Kidney tubule cell (primary cell): ENCODE measurements at places on chromosomes 7 and 10.

GRCh38 chr10:123642697-123643096 lies 23.5 kb upstream of the GPR26 start:
- no peak for DNase-seq

DNA sequence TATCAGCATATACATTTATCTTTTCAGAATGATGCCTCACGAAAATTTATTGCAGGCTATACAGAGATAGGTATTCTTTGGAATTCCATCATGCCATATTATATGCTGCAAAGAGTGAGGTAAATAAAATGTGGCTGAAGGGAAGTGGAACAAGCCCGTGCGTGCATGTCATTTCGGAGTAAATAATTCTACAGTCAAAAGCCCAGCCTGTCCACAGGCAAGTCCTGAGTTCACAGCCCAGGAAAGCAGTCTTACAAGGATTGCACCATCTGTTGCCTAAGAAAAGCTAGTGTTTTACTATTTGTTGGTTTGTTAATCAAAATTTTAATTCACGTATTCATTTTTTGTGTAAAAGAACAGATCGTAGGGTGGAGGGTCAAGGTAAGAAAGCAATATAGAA lies 292.4 kb upstream of the AKR1E2 start:
- DNase-seq: no peak

- DNase-seq: peak; percentile 72
These were observed 101.2 kb upstream of the RPA3 start for GRCh38 chr7:7819442-7820247.

DNA sequence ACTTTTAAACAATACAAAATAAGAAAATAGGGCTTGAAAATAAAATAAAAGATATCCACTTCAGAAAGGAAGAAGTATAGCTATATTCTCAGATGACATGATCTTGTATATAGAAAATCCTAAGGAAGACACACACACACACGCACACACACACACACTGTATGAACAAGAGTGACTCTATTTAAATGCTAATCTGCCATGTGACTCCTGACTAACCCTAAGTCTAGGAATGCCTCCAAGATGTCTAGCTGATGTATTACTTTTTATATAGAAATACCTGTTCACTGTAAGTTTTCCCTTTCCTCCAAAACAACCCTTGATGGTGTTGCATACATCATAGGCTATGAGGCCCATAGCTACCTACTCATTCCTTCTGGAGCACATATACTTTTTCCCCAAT lies 173.1 kb upstream of the LRRTM3 start:
- peak; percentile 65 for DNase-seq

DNA sequence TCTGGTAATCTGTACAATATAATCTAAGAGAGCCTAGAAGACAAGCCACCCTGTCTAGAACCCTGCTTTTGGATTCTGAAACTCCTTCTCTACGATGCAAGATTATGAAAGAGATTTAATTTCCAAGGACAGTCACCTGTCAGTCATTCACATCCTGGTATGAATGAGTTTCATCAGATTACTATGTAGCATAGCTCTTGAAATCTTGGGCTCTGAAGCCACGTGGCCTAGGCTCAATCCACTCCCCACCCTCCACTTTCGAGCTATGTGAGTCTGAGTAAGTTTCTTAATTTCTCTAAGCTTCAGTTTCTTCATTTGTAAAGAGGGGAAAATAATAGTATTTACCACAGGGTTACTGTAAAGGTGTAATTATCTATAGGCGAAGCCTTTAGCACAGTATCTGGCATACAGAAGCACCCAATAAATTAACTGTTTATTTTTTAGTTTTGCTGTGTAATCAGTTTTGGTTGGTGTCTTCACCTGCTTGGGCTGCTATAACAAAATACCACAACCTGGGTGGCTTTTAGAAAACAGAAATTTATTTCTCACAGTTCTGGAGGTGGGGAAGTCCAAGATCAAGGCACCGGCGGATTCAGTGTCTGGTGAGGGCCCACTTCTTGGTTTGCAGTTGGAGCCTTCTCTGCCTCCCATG lies 71.3 kb downstream of the MYOF start:
- no peak for DNase-seq

DNA sequence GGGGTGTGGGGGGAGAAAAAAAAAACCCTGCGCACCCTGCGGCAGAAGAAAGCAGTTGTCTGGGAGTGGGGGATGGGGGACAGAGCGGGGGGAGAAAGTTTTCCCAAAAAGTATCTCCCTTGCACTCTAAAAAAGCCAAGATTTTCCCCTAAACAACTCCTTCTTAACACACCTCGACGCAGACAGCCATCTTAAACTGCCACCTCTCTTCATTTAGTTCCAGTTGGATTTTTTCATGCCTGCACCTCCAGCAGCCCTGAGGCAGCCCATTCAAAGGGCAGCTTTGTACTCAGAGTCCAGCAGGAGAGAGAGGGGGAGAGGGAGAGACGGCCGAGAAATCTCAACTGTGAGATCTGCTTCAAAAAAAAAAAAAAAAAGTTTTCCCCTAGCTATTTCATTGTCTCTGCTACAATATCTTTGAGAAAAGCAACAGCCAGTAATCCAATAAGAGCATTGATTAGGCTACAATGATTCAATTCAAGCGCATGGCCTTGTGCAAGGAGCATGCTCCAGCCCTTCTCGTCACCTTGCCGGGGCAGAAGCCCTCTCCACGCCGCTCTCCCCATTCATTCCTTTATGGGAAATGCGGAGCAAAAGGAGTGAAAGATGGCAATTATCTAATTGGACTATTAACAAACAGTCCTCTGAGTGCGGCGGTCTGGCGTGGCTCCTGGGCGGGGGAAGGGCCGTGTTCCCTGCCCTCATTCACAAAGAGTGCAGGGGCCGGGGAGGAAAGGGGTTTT lies 939 bp upstream of the VAX1 start:
- no peak for DNase-seq

DNA sequence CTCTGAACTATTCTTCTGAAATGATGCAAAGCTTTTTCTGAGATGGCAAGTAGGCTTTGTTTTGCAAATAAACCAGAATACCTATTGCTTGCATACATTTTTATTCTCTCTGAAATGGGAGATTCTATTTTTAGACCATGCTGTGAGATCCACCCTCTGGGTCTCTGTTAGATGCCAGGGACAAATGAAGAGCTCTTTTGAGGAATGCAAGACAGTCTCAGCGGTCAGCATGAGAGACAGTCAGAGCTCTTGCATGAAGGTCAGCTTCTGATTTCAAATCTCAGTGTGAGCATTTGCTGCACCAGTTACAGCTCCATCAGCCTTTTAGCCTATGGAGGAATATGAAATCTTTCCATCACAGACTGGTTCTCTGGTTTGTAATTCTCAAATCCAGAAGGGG lies 429.9 kb upstream of the KLF6 start:
- DNase-seq: no peak

- DNase-seq: peak; percentile 42
These were observed 68.7 kb upstream of the PAPSS2 start for GRCh38 chr10:87590705-87591588.

- no peak for DNase-seq
These were observed 340.4 kb upstream of the AKR1E2 start for GRCh38 chr10:4485636-4486035.

DNA sequence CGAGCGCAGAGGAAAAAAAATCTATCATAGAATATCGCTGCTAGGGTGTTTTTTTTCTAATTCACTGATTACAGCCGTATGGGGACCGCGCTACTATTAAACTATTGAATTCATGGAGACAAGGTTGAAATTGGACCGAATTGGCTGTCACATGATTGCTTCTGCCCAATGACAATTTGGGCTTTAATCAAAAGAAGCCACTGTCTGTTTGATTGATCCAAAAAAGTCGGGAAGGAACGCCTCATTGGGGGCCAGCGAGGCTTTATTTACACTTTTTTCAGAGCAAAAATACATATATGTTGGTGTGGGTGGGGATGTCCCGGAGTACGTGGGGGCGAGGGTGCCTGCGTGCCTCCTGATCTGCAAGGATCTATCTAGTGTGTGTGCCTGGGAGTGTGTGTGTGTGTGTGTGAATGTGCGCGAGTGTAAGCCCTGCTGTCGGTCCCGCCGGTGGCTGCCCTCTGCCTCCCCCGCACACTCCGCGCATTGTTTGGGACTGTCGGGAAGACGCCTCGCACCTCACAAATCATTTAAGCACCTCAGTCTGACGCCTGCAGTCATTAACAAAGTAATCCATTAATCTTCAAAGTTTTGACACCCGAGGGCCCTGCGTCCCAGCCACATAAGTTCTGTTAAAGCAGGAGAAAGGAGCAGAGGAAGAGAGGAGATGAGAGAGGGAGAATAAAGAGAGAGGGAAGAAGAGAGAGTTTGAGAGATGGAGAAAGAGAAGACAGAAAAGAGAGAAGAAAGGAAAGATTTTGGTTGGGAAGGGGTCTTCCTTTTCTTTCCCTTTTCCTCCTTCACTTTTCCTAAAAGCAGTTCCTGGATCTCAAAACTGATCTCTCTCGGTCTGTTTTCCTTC lies at the start of gene HOXA2:
Gene HOXA2, minus strand, starts transcription at position 103 of the 862 bp plus-strand sequence. CDS start 183 bp downstream, outside the sequence.
- peak; percentile 67 for DNase-seq

DNA sequence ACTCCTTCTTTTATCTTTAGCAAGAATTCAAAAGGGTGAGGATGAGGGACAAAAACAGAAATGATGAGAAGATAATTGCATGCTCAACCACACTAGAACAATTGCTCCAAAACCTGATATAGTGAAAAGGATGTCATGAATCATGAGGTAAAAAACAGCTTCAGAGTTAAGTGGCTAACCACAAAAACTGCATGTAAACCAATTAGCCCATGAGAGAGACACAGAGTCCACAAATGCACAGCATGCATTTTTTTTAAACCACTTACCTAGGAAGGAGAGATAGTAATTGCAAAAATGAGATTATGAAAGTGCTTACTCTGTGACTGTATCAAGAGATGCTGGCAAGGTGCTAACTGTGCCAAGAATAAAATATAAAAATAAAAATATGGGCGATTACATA lies 132.9 kb downstream of the MBL2 start:
- DNase-seq: no peak

DNA sequence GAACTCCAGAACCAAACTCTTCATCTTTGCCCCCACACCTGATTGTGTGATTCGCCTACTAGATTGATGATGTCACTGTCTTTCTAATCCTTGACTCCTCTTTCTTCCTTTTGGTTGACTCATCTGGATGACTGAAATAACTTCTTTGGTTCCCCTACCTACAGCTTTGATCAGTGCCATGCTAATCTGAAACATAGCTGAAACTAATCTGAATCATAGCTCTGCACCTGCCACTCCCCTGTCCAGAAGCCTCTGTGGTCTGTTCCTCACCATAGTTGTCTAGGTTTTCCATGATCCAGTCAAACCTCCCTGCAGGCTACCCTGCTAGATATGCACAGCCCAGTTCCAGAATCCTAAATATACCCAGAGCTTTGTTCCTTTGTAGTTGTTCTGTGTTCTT lies 51.9 kb downstream of the ZNF365 start:
- DNase-seq: peak; percentile 97

- no peak for DNase-seq
These were observed 29.4 kb upstream of the ANAPC16 start for GRCh38 chr10:72186258-72186981.

GRCh38 chr7:47150497-47151260 lies 431.2 kb downstream of the TNS3 start:
- no peak for DNase-seq

DNA sequence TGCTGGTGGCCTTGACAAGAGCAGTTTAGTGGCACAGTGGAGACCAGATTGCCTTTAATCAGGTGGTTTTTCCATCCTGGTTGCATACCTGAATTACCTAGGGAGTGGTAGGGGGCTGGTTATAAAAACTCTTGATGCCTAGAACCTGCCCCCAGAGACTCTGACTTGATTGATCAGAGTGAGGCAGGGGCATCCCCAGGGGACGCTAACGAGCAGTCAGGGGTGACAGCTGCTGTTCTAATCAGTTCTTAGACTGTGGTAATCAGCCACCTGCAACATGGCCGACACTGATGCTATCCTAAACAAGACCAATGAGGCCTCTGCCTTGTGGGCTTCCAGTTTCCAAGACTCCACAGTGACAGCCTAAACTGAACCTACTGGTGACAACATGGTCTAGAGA lies 2.0 kb upstream of the OPALIN start:
- no peak for DNase-seq
